GM19239 (cell line): ENCODE measurements at places on chromosomes 12 and 14.

DNA sequence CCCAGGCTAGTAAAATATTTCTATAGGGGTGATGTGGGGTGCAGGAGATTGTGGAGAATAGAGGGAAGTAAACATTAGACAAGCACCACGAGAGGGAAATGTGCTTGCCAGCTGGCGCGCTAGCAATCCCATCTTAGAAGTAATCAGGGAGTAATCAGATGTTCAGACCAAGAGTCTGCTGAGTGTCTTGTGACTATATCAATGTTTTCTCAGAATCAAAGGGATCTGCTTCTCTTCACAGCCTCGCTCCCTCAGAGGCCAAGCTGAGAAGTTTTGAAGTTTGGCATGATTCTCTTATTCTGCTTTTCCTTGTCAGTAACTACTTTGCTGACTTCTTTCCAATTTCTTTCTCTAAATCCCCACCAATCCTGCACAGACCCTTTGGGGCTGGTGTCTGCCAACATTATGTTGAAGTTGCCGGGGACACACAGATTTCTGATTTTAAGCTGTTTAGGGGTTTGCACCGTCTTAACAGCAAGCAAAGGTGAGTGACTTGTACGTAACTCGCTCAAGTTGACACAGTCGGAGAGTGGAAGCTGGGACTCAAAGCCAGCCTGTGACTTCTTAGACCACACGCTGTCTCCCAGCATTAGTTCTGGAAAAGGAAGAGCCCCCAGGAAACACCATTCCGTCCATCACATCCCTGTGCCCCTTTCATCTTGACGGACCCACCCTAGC is 22.0 kb upstream of the TSPAN9 start:
- DNase-seq, result no peak

DNA sequence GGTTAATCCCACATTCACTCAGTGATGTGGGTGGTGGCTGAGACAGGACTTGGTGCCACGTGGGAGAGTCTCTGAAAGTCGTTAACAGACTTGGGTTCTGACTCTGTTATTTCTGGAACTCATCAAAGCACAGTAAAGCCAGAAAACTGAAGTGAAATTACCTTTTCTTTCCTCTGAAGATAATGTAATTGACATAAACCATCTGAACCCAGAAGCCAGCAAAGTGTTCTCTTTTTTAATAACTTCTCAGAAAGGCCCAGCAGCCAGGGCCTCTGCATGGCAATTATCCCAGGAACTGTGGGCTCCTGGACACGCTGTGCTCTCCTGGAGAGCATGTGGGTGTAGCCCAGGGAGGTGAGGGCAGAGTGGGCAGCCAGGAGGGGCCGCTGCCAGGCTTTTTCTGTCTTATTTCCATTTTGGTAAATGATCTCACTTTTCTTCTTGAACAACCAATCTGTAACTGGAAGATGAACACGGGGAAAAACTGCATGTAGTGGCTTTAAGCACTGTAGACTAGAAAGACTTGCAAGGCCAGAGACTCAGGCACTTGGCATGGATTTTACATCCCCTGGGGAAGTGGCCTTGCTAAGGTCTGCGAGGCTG is 444.1 kb upstream of the TMEM132C start:
- no peak for DNase-seq

- no peak for DNase-seq
Observed at GRCh38 chr12:82481954-82482353, 123.6 kb downstream of the METTL25 start.

GRCh38 chr12:41566703-41567102 is 378.6 kb downstream of the PDZRN4 start:
- DNase-seq, result no peak

DNA sequence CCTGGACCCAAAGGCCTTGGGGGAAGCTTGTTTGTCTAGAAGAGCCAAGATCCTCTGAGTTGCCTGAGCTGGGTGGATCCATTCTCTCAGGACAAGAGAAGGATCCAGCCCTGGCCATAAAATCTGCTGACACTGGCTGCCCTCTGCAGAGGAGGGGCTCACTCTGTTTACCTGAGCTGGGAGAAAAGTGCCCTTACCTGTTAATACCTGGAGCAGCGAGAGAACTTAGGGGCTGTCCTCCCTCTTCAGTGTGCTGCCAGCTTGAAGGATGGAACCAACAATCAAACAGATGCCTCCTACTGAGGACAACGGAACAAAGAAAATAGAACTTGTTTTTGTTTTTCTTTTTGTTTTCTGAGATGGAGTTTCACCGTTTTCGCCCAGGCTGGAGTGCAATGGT is 7.3 kb upstream of the KRT7 start:
- no peak for DNase-seq

GRCh38 chr12:118526255-118527095 is 150.1 kb downstream of the SUDS3 start:
- DNase-seq, result no peak

DNA sequence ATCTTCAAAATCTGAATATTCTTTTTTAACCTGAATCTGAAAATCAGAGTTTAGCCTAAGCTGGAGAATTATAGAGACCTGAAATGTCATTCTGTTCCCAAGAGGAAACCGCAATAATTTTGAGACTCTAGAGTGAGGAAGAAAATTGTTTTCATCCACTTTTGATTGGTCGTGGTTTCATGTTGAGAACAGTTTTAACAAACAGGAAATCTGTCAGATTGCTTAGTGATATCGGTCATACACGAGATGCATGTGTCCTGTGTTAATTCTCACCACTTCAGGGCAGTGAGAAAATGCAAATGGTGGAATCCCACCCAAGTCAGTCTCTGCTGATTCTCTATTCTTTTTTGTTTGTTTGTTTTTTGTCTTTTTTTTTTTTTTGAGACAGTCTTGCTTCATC is 1498.5 kb upstream of the TMEM132C start:
- DNase-seq, result no peak

DNA sequence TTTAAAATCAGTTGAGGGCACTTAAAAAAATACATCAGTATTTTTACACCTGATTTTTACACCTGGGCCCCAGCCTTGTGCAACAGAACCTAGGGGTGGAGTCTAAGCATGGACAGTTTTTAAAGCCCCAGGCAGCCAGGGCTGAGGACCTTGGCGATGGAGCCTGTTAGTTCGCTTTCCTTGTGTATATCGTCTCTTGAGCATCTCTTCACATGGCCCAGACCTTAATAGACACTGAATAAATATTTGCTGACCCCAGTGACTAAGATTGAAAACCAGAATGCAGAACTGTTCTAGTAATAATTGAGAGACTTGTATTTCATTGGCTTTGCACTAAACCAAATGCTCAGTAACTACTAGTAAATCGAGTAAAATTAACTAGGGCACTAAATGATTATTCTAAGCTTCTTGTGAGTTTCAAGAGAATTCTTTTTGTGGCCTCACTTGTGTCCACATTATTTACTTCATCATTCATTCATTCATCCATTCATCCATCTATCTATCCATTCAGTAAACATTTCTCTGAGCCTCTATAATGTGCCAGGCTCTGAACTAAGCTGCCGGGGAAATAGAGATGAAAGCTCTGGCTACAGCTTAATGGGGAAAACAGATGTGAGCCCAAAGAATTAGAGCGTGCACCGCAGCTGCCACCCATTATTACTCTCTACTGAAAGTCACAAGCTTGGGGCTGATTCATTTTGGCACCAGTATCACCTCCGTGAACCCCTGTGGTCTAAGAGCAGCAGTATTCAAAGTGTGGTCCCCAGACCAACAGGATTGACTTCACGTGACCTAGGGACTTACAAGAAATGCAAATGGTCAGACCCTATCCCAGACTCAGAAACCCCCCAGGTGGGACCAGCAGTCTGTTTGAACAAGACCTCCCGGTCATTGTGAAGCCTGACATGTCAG is 30.7 kb upstream of the BCL7A start:
- DNase-seq, result peak; percentile 61

DNA sequence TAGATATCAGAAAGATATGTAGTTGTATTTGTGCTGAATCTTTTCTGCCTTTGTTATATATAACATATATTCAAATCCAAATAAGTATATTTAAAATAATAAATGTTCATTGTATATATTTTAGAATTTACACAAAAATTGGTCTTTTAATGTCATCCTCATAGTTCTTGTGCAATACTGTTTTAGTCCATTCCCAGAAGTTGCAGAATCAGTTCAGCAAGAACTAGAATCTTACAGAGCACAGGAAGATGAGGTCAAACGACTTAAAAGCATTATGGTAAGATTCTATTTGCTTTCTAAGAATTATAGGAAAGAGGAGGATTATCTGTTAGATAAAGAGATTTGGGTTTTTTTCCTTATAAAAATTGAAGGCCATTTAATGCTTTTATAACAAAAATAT is 51.0 kb downstream of the SCFD1 start:
- no peak for DNase-seq

- DNase-seq, result no peak
Observed at GRCh38 chr14:75904311-75904710, 77.5 kb downstream of the TGFB3 start.

- DNase-seq, result no peak
Observed at GRCh38 chr12:52119398-52120254, 40.1 kb downstream of the SMIM41 start.

GRCh38 chr14:92877757-92878431 is 45.1 kb upstream of the CHGA start:
- DNase-seq, result no peak

DNA sequence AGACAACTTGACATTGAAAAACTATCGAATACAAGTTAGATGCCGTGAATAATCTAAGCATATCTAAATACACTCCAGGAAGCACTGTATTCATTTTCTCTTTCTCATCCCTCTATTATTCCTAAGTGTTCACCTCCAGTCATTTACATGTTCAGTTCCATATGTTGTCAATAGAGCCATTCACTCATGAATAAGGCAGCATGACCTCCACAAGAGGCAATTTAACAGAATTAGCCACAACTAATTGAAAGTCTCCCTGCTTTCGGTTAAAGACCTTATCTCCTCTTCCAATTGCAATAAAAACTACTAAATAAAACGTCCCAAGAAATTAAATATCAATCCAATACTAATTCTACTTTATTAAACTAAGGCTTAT is 1.8 kb downstream of the LRIG3 start:
- DNase-seq, result no peak

DNA sequence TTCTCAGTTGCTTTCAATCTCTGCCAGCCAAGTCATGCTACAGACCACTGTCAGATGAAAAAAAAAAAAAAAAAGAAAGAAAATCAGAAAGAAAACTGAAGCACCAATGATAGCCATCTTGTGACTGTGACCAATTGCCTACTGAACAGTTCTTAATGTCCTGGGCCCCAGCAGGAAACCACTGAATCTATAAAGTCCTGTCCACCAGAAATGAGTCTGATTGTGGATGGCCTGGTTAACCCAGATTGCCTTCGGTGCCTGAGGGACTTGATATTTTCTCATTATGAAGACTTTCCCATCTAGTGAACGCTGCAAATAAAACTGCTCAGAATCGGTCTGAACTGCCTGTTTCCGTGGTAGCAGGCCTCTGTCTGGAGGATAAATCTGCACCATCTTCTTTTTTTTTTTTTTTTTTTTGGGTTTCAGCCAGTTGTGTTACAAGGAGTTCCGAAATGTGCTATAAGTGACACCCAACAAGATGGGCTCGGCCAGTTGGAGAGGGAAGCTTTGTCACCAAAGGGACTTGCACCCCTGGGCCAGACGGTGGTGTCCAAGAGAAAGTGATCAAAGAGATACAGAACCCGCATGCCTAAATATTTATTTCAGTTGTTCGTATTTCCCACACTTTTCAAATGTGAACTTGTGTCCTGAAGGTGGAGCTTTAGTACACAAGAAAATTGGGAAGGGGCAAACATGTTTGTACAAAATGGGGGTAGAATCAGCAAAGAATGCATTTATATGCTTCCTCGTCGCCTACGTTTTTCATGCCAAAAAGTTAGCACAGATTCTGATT is 3.0 kb upstream of the PLXNC1 start:
- no peak for DNase-seq

DNA sequence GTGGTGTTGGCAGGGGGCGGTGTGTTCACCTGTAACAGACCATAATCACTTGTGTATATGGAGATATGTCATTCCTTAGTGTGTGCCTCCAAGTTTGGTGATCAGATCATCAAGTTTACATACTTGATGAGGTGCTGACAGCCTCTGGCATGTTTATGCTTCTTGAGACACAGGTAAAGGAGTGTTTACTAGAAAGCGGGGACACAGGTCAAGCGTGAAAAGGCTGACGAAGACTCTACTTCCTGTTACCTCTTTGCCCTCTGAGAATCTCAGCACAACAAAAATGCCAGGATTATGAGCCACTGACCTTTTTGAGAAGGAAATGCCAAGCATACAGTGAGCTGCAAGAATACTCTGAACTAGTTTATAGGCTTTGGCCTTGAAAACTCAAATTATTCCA is 29.6 kb downstream of the PRDM4 start:
- no peak for DNase-seq

DNA sequence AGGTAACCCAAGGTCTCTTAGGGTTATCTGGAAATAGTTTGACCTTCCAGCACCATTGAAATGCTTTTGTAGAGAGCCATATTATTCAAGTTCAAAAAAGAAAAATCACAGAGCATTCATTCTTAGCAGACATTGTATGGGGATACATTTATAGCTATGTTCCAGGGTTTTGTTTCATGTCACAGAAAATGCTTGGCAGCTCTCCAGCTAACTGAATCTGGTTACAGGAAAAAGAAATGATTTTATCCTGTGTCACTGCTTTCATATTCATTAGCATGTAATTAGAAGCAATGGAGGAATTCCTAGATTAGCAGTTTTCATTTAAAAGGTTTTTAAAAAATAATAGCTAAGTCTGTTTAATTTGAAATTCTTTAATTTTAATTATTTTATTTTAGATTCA is 78.9 kb downstream of the SNAPC1 start:
- no peak for DNase-seq

DNA sequence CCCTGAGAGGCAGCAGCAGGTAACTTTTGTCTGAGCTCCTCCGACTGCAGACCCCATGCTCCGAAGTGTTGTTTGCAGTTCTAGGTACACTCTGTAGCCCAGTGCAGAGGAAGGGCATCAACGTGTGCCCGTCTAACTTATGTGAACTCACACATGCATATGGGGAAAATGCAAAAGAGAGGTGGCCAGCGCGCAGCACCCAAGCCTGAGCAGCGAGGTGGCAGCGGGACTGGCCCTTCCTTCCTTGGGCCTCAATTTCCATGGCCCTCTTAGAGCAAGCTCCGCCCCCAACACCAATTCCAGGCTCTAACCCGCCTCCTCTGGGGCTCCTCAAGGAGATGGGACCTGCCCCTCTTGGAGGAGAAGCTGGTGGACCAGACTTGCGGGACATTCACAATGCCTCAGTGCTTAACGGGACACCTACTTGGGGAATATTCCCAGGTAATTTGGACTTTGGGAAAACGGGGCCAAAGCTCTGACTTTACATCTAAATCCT is 27.7 kb downstream of the GPR68 start:
- DNase-seq, result no peak

- DNase-seq, result no peak
Observed at GRCh38 chr12:88400302-88400701, 180.0 kb downstream of the KITLG start.

- no peak for DNase-seq
Observed at GRCh38 chr12:132765361-132765760, 3.7 kb upstream of the ANKLE2 start.
